ENCODE measurements at places on chromosomes 2 and 18.

- no peak for DNase-seq
Observed at GRCh38 chr2:175950512-175950911, 51.6 kb downstream of the LNPK start.

- DNase-seq, result no peak
Observed at GRCh38 chr2:48914477-48915089, 159.1 kb upstream of the LHCGR start.

GRCh38 chr2:224999754-225000153 is 42.5 kb downstream of the DOCK10 start:
- DNase-seq, result no peak

DNA sequence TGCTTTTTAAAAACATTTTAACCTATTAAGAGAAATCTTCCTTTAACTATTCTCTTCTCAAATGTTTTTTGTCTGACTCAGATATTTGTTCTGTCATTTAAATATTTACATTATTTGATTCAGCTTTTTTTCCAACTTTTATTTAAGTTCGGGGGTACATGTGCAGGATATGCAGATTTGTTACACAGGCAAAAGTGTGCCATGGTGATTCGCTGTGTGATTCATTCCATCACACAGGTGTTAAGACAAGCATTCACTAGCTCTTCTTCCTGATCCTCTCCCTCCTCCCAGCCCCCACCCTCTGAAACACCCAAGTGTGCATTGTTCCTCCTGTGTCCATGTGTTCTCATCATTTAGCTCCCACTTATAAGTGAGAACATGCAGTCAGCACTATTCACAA is 19.4 kb downstream of the SP100 start:
- DNase-seq, result no peak

DNA sequence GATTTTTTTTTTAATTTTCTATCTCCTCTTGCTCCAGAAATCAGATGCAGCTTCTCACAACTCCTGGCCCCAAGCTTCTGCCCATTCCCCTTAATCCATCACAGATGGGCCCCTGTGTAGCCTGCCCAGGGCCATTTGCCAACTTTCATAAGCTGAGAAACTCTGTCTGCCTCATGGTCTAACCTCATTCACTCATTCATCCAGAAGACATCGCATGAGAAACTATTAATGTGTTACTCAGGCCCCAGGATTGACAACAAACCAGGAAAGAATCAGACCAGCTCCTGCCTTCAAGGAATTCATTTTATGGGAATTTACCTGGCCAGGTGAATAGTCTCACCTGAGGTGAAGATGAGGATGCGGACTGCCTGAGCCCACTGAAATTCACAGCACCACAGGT is 35.0 kb downstream of the SLC14A2 start:
- no peak for DNase-seq

- no peak for DNase-seq
Observed at GRCh38 chr18:36808681-36809080, 20.1 kb downstream of the TPGS2 start.

DNA sequence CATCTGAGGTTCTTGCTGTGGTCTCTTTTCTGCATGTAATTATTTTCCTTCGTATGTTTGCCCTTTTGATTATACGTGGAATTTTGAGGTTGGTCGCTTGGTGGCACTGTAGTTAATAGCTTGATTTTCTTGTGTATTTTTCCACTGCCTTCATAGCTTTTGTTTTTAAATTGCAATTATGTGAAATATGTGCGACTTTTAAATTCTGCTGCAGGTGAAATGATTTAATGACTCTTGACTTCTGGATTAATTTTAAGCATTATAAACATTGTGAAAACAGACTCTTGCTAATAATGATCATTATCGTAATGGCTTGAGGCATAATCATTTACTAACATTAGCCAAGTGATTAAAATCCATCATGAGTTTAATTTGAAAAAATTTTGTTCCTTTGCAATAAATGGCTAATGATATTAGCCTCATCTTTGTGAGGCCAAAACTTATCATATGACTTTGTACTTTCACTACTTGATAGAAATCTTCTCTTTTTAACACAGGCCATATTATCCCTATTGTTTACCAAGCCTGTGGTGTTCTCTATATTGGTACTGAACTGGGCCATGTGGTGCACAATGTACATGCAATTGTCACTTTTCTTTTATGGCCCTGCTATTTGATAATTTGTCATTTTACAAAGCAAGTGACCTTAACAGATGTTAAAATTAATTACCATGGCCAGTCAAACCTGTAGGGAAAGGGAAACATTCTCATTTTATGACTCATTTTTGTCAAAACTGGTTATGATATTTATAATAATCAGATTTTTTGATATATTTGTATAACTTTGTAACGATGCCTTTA is 62.8 kb upstream of the NEUROD1 start:
- peak; percentile 59 for DNase-seq

- DNase-seq, result peak; percentile 40
Observed at GRCh38 chr2:133360882-133361281, 207.4 kb downstream of the NCKAP5 start.

- peak; percentile 46 for DNase-seq
Observed at GRCh38 chr18:9792565-9793245, 84.6 kb downstream of the RAB31 start.

DNA sequence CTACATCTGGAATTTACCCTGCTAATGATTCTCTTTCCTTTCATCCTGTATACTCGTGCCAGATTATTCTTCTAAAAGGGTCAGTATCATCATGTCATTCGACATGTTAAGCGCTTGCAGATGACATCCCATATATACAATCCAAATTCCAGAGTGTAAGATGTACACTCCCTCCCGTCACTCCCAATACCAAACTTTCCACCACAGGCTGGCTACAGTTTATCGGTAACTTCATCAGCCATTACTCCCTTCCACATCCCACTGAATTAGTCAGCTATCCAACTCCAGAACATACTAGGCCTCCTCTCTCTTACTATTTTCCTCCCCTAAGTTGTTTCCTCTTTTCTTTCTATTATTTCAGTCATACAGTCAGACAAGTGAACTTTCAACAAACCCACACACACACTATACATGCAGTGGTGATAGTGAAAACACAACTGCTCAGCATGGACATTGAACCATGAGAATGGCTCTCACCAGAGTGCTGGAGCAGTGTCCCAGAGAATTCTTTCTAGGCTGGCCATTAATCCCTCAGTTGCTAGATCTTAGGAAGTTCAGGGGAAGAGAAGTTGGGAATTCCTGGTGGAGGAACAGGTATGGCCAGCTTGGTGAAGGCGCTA is 10.6 kb upstream of the NMI start:
- DNase-seq, result no peak

GRCh38 chr2:74738586-74738985 is 84.5 kb downstream of the SEMA4F start:
- no peak for DNase-seq

DNA sequence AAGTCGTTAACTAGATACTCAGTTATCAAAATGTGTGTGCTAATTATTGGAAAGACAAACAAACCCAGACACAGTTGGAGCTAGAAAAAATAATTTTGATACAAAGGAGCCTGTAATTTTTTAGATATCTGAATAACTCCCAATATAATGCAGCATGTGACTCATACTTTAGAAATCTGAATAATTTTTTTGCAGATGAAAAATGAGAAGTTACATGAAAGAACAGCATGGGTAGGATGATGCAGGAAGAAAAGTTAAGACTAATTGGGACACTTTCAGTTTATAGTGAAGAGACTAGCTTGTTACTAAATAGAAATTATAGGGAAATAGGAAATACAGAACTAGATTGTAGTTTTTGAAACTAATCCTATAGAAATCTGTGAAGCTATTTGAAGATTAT is 945.8 kb downstream of the CBLN2 start:
- DNase-seq, result no peak

DNA sequence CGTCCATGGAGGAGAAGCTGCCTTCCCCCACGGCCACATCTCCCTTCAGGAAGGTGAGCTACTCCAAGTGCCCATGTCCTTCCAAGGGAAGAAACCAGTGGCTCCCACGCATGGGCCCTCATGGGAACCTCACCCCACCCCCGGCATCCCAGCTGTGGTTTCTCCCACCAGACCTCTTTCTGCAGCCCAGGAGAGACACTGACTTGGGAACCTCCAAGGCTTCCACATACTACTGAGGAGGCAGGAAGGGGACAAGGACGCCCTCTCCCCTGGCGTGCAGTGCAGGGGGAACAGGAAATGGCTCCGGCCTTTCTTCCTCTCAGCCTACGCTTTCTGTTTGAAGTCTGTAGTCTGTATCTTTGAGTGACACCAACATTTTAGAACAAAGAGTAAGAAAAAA is 104.5 kb upstream of the EPC2 start:
- no peak for DNase-seq

- no peak for DNase-seq
Observed at GRCh38 chr2:235343869-235344268, 150.0 kb upstream of the AGAP1 start.

DNA sequence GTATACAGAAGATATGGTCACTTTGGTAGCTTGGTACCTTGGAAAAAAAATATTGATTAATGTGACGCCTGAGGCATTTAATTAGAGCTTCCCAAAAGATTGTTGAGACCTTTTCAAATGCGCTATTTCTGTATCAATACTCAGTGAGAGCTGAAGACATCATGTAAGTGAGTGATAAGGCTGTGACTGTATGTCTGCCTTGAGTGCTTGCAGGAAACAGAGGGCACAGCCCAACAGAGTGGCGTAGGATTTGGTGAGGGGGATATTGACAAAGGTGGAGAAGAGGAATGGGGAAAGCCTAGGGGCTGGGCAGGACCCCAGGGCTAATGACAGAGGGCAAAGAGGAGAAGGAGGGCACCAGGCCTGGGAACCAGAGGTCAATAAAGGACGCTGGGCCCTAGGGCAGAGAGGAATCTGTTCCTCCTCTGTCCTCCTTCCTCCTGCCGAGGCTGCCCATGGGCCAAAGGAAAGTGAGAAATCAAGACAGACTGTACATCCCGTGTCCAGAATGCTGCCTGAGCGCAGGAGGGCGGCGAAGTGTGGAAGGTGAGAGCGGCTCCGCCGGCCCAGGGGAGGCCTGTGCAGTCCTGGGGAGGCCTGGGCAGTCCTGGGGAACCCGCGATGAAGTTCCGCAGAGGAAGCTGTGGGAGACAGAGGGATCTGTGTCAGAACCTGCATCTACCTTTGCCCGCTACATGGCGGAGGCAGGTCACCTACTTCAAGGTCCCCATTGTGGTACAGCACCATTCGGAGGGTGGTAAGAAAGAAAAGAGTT is 228.6 kb upstream of the PIEZO2 start:
- no peak for DNase-seq

DNA sequence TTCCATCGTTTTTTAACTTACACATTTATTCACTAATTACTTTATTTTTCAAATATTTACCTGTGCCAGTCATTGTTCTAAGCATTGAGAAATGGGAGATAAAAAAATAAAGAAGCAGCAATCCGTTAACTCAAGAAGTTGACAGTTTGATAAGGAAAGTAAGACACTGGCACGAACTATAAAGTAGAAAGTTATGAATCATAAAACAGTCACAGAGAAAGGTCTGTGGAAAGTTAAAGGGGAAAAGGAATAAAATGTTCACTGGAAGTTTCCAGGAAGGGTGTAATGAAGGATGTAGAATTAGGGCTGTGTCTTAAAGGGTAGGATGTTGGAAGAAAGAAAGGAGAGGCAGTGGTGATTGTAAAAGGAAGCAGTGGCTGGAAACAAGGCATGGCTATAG is 118.9 kb downstream of the RDH14 start:
- no peak for DNase-seq

- DNase-seq, result no peak
Observed at GRCh38 chr2:178828486-178828881, 21.3 kb upstream of the TTN start.

- peak; percentile 70 for DNase-seq
Observed at GRCh38 chr18:74353169-74353775, 37.6 kb downstream of the C18orf63 start.

GRCh38 chr2:181152701-181153100 is 172.3 kb downstream of the UBE2E3 start:
- no peak for DNase-seq

DNA sequence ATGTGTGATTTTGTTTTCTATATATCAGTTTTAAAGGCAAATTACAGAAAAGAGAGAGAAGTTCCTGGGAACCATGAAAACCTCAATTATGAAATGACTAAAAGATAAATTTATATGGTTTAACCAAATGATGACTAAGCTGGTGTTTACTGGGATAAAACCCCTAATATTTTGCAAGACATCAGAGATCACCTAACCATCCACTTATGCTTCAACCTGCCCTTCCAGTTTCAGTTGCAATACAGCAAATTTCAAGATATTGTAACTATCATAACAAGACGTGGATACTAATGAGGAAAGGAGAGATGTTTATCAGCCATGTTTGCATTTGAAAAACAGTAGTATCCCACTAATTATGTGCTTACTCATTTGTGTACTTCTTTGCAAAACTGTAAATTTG is 108.2 kb downstream of the GAREM1 start:
- DNase-seq, result no peak

- no peak for DNase-seq
Observed at GRCh38 chr2:58900246-58901027, 659.3 kb upstream of the FANCL start.

GRCh38 chr18:74395648-74396154 is 61.4 kb downstream of the DIPK1C start:
- no peak for DNase-seq

DNA sequence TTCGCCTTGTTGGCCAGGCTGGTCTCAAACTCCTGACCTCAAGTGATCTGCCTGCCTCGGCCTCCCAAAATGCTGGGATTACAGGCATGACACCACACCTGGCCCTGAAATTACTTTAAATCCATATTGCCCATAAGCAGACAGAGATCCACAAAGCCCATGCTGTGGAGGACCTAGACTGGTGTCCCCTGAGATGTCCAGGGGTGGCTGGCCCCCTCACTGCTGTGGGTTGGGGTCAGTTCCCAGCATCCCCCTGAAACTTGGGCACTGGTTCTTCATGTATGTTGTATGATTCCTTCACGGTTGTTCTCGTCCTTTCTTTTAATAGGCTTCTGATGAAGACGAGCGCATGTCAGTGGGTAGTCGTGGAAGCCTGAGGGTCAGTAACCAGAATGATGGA is 78.1 kb upstream of the RBM44 start:
- no peak for DNase-seq

- DNase-seq, result no peak
Observed at GRCh38 chr2:144279165-144279564, 240.8 kb downstream of the ZEB2 start.

DNA sequence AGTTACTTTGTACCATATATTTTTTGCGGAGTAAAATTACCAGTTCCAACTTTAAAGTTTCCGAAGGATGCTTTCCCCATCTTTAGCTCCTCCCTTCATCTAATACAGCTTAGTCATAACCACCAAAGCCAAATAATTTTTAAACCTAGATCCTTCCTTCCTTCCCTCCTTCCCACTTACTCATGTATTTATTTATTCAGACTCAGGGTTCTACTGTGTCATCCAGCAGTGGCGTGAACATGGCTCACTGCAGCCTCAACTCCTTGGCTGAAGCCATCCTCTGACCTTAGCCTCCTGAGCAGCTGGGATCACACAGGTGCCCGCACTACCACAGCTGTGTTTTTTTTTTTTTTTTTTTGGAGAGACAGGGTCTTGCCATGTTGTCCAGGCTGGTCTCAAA is 4.4 kb downstream of the LPIN2 start:
- no peak for DNase-seq

GRCh38 chr2:54176577-54176976 is 61.2 kb downstream of the ACYP2 start:
- DNase-seq, result no peak

- no peak for DNase-seq
Observed at GRCh38 chr2:220334871-220335590, 707.6 kb downstream of the SLC4A3 start.

- no peak for DNase-seq
Observed at GRCh38 chr18:36771245-36771644, 57.6 kb downstream of the TPGS2 start.

Measured in activated CD8-positive, alpha-beta memory T cell treated with anti-CD3 and anti-CD28 coated beads, Interleukin-2, amount 10 ng/mL, durations not matched to agents 7 days and 5 days (primary cell).